Activated naive CD4-positive, alpha-beta T cell treated with anti-CD3 and anti-CD28 coated beads, Interleukin-2, amount 50 U/mL, for 16 hours (primary cell): ENCODE measurements at places on chromosomes 13 and 19.
A peak's percentile ranks its signal among the peaks of the same experiment; 100 is the strongest.

DNA sequence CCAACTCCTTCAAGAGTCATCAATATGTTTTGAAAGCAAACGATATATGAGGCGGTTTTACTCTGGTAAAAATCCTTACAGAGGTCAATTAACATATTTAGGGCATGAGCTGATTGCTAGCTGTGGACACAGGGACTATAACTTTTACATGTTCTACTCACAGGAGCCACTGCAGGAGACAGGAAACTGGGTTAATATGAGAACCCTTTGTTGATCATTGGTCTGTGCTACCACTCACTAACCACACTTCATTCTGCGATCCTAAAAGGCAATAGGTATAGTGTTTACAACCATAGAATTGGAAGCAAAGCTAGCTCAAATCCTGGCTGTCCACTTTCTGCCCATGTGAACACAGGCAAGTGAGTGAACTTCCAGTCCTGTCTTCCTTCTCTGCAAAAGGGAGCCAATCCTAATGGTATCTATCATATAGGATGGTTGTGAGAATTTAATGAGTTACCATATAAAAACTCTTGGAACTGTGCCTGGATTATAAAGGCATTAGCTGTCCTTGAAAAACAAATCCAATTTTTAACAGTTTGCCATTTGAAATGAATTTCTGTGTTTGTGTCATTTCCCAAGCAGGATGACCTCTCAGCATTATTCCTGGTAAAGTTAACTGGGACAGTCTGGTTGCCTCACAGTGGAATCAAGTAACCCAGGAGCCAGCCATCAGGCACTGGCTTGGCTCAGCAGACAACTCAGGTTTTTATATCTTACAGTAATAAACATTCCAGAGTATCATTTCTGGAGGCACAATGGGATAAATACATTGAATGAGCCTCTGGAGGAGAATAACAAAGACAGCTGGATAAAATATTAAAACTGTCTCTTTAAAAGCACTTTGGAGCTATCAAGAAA is 29.8 kb upstream of the RAP2A start:
- DNase-seq = no peak

DNA sequence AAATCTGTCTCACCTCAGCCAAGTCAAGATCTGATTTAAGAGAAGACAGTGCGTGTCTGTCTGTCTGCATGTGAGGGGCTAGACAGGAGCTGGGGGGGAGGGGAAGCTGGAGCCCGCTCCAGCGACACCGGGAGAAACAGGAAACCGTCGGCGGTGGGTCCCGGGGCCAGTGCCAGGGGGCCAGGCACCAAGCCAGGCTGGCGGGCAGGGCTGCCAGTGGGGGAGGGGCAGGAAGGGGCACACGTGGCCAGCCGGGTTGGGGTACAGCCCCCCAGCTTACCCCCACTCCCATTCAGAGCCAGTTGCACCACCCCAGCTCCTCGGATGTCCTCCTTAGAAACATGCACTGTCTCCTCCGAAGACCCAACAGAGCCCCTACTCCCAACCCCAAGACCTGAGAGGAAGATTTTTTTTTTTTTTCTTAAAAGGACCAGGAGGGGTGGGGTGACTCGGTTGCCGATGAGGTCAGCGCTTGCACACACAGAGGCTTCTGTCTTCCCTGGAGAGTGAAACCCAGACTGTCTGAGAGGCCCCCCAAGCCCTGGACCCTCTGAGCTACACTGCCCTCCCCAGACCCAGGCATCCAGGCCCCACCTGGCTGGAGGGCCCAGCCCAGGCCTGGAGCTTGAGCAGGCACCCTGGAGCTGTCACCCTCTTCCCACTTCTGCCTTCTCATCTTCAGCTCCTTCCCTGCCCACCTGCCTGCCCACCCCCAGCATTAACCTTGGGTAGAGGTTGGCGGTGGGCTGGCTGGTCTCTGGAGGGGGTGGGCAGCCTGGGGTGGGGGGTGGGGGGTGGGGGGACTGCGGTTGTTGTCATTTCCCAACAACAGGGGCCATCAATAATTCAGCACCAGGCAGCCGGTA is 4.0 kb downstream of the ERF start:
- DNase-seq = no peak

DNA sequence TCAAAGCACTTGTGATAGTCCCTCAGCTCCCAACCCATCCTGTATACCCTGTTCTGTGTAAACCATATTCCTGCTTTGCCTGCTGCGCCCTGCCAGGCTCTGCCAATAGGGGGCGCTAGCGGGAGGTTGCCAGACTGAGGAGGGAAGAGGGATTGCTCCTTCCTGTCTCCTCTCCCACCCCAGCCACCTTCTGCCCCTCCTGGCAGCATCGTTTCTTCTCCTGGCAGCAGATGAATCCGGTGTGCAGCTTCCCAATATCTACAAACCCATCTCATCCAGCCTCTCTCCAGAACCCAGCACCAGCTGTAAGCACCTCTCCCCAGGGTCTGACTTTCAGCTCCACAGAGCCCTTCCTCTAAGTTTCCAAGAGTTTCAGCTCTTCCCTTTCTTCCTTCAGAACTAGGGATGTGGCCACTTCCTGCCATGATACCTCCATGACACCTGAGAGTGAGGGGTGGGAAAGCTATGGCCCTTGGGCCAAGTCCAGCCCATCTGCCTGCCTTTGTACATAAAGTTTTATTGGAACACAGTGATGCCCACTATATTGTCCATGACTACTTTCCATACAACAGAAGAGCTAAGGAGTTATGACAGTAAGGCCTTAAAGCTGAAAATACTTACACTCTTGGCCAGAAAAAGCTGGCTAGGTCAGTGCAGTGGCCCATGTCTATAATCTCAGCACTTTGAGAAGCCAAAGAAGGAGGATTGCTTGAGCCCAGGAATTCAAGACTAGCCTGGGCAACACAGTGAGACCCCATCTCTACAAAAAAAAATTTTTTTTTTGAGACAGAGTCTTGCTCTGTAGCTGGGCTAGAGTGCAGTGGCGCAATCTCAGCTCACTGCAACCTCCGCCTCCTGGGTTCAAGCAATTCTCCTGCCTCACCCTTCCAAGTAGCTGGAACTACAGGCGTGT is 34.5 kb upstream of the ATP1A3 start:
- peak; percentile 22 for DNase-seq

- DNase-seq = no peak
Measured at GRCh38 chr19:1181606-1182005, 7.5 kb upstream of the SBNO2 start.

DNA sequence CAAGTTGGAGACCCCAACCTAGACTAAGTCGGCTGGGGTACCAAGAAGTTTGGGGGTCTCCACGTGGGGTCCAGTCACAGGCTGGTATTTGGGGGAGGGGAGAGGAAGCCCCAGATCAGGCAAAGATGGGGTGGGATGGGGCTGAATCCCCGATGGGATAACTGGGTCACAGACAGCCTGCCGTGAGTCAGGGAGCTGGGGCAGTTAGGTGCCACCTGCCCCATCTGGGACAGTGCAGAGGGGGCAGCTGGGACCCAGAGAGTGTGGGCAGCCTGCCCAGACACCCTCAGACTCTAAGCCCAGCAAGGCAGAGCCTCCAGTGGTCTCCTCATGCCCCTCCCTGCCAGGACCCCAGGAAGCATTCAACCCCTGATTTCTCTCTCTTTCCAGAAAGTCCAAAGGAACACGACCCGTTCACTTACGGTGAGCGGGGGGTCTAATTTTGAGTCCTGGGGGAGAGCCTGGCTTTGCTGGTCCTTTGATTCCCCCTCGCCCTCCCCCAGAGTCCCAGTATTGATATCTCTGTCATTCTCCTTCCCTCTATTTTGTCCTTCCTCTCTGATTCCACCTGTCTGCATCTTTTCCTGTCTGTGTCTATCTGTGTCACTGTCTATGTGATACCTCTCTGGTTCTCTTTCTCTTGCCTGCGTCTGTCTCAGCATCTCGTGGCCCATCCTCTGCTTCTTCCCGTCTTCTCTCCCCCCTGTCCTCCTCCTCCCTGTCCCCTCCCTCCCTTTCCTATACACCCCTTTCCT is 1.8 kb downstream of the FXYD1 start:
- no peak for DNase-seq

- no peak for DNase-seq
Measured at GRCh38 chr19:9819596-9819909, 674 bp upstream of the FBXL12 start.

- DNase-seq = peak; percentile 67
Measured at GRCh38 chr19:38838208-38838985, 6.8 kb upstream of the ECH1 start.

GRCh38 chr13:80939581-80939980 is 598.7 kb upstream of the SPRY2 start:
- no peak for DNase-seq

DNA sequence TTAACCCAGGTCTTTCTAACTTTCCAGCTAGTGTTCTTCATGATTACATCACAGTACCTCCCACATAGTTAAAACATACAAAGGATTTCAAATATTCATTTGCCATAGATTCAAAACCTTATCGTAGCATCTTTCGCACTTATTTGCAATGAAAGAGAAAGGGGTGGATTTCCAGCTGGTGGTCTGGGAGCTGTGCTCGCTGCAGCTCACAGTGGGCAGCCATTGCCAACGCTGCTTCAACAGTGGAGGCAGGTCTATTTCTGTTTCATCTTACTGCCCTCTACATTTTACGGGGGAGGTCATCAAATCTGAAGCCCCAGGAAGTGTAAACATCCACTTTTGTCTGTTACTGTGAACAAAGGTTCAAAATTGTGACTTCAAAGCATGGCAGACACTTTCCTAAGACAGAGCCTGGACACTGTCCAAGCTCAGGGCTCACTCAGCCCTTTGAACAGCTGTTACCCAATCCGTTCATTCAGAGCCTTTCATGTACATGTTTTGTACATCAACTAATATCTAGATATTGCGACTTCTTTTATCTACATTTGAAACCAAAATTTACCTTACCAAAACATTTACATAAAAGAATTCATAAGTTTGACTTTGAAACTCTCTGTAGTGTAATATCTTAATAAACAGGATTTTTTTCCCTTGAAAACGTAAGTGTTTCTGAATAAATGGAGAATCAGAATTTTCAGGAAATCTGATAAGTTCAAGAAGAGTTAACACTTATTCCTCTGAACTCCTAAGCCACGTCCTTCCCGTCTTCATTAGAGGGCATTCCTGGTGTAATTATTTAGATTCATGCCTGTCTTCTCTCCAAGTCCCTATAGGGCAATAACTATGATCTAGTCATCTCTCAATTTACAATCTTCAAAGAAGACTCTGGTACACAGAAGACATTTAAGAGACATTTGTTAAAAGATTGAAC is 25.1 kb downstream of the STARD13 start:
- DNase-seq = no peak

DNA sequence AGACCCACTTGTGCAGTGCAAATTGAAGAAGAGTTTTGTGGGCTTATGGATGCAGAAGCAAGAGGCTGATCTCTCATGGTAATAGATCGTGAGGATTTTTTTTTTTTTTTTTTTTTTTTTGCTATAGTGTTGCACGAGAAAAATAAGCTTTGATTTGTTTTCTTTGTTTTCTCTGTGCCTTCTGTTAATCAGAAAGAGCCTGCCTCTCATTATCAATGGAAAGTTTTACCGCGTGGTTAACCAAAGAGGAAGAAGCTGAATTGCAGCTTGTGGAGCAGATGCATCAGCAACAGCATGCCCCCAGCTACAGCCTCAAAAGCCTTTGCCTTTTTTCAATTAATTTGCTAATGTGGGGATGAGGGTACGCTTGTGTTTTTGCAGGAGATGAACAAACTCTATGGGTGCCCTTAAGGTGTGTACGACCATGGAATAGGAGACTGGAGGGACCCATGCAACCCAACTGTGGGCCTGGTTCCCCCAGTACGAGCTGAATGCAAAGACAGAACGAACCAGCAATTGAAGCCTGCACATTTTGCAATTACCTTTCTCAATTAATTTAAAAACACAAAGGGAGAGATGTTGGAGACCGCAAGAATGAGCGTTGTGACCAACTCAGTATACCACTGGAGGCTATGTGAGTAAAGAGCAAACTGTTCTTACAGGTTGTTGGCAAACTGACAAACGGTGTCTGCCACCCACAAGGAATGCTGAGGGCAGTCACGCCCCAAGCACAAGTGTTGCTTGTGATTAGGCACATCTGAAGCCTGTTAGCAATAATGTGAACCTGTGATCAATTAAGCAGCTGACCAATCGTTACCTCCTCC is 58.6 kb upstream of the SPRY2 start:
- DNase-seq = no peak

DNA sequence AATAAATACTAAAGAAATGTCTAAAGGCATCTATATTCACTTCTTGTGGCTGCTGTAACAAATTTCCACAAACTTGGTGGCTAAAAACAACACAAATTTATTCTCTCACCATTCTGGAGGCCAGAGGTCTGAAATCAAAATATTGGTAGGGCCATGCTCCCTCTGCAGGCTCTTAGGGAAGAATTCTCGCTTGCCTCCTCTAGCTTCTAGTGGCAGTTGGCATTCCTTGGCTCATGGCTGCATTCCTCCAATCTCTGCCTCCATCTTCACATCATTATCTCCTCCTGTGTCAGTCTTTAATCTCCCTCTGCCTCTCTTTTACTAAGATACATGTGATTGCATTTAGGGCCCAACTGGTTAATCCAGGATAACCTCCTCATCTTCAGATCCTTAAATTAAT is 54.1 kb upstream of the RFXAP start:
- no peak for DNase-seq

- DNase-seq = no peak
Measured at GRCh38 chr13:33127009-33127551, 110.9 kb downstream of the KL start.

GRCh38 chr19:5308451-5309437 is 31.9 kb downstream of the PTPRS start:
- no peak for DNase-seq

GRCh38 chr19:19040417-19040816 is 7.0 kb downstream of the ARMC6 start:
- no peak for DNase-seq

GRCh38 chr19:34408411-34408810 is 4.2 kb downstream of the PDCD2L start:
- no peak for DNase-seq

GRCh38 chr13:113489171-113489548 is 1.4 kb downstream of the DCUN1D2 start:
- no peak for DNase-seq

DNA sequence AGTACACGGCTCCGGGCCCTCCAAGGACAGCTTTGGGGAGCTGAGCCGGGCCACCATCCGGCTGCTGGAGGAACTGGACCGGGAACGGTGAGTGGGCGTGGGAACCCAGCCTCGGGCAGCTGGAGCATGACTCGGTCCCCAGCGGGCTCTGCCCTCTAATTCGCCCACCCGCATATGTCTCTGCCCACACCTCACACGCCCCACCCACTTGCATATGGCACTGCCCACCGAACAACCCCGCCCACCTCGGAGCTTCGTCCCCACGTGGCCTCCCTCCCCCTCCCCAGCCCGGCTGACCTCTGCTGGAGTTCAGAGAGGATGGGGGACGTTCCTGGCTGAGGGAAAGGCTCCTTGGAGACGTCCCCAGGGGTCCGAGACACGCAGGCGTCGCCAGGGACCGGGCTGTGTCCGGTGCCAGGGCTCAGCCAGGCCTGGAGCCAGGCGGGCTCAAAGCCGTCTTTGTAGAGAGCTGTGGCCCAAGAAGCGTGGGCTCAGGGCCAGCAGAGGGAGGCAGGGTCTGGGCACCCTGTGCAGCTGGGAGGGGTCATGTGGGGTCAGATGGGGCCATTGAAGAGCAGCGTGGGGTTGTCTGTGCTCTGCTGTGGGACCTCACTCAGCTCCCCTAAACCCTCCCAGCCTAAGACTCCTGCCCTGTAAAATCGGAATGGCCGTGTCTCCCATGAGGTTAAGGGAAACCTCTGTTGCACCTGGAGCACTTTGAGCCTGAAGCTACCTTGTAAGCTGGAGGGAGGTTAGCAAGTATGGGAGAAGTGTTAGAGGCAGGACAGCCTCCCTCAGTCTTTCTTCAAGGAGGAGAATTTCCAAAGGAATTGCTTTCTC is 3.8 kb downstream of the APC2 start:
- DNase-seq = no peak

- DNase-seq = no peak
Measured at GRCh38 chr19:54201980-54202379, 1.3 kb downstream of the RPS9 start.

- DNase-seq = no peak
Measured at GRCh38 chr13:99009987-99010551, 32.2 kb upstream of the DOCK9 start.
